ENCODE measurements at places on chromosomes 4 and X. TPM values are rescaled to one million over a fixed set of nuclear protein-coding genes. Genes with fewer than 3 reads are reported as not detected.

GRCh38 chr4:153784166-153784699 is 4.7 kb downstream of the SFRP2 start:
- no peak overlapping the region for H3K27ac ChIP-seq
- peaks cover 14% of the 10 kb centered on the region for H3K4me1 ChIP-seq
- no peak overlapping the region for H3K4me3 ChIP-seq
- H3K36me3 ChIP-seq: no peaks in the 10 kb centered on the region
- H3K27me3 ChIP-seq: peaks cover 46% of the 10 kb centered on the region
- DNase-seq: no peak

DNA sequence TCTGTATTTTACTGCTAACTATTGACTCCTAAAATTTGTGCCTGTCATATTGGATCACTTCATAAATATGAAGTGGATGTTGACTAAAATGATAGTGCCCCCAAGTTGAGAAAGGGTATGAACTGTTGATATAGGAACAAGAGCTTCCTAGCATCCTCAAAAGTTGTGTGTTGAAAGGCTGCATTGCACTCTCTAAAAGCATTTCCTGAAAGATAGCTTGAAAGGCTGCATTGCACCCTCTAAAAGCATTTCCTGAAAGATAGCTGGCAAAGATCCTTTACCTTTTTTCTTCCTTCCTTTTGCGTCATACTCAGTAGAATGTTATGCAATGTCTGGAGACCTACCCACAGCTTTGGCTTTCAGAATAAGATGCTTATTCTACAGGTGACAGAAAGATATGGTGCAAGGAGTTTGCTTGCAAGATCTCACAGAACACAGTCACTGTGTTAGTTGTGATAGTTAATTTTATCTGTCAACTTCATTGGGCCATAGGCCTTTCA is 274.6 kb upstream of the GALNTL6 start:
- no peaks in the 10 kb centered on the region for H3K4me1 ChIP-seq
- no peak overlapping the region for H3K27ac ChIP-seq
- no peaks in the 10 kb centered on the region for H3K27me3 ChIP-seq
- H3K36me3 ChIP-seq: no peaks in the 10 kb centered on the region

DNA sequence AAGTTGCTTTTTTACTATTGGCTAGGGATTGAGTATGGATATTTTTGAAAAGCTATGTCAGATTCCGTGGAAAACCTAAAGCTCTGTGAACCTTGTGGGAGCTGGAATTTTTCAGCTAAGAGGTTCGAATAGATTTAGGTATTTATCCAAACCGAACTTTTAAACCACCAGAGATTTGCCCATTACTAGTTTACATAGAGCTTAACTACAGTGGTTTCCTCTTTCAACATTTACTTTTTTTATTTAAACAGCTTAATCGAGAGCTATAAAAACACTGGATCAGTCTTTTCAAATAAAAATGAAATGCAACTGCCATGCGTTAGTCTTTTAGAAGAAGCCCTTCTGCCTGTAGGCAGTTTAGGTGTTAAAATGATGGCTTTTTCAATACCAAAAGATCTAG is 377.0 kb downstream of the RPA4 start:
- no peak for DNase-seq
- H3K27ac ChIP-seq: no peak overlapping the region
- H3K27me3 ChIP-seq: no peaks in the 10 kb centered on the region
- peaks cover 17% of the 10 kb centered on the region for H3K4me1 ChIP-seq
- H3K4me3 ChIP-seq: no peak overlapping the region

The CYLC1 gene
- total RNA-seq: not detected

GRCh38 chr4:186500721-186501304 is 54.6 kb downstream of the MTNR1A start:
- H3K27ac ChIP-seq: no peak overlapping the region
- H3K4me1 ChIP-seq: no peaks in the 10 kb centered on the region
- H3K4me3 ChIP-seq: peak overlapping the region; percentile 29
- no peak for DNase-seq
- no peaks in the 10 kb centered on the region for H3K36me3 ChIP-seq

GRCh38 chr4:174538123-174538875 is 16.0 kb upstream of the HPGD start:
- H3K36me3 ChIP-seq: no peaks in the 10 kb centered on the region
- no peaks in the 10 kb centered on the region for H3K27me3 ChIP-seq
- H3K27ac ChIP-seq: no peak overlapping the region
- H3K4me1 ChIP-seq: no peaks in the 10 kb centered on the region
- DNase-seq: no peak
- H3K4me3 ChIP-seq: no peak overlapping the region

The CXorf66 gene
- not detected for total RNA-seq

The HTN1 gene
- total RNA-seq: not detected

The AWAT2 gene
- not detected for total RNA-seq

DNA sequence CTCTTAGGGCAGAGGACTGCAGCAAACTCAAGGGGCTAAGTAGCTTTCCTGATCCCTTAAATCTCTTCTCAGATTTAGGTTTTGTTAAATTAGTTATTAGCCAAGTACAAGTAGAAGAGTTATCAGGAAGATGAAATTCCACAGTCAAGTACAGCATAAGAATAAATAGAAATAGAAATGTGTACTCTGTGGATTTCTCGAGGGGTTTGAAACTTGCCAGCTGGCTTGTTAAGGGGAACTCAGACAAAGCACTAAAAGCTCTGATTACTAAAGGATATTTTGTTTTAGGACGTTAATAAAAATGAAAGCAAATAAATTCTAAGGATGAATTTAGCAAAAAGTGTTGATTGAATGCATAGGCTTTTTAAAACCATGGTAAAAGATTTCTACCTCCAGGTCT is 654.6 kb downstream of the RAPGEF2 start:
- H3K27ac ChIP-seq: no peak overlapping the region
- H3K36me3 ChIP-seq: no peaks in the 10 kb centered on the region
- H3K4me3 ChIP-seq: no peak overlapping the region
- no peaks in the 10 kb centered on the region for H3K27me3 ChIP-seq
- no peaks in the 10 kb centered on the region for H3K4me1 ChIP-seq
- DNase-seq: no peak

GRCh38 chr4:8079031-8079885 is 79.4 kb downstream of the ABLIM2 start:
- no peak overlapping the region for H3K27ac ChIP-seq
- no peak for DNase-seq
- H3K27me3 ChIP-seq: peaks cover 13% of the 10 kb centered on the region
- no peaks in the 10 kb centered on the region for H3K36me3 ChIP-seq

- H3K27ac ChIP-seq: peak within 1 kb of the TSS; percentile 45
- peaks cover 8% of the 10 kb centered on the region for H3K4me1 ChIP-seq
- no peaks in the 10 kb centered on the region for H3K27me3 ChIP-seq
- peak; percentile 76 for DNase-seq
- no peaks in the 10 kb centered on the region for H3K36me3 ChIP-seq
Observed at GRCh38 chr4:76251441-76252270, at the start of gene FAM47E. Gene FAM47E, plus strand, starts transcription at chr4:76251721. Its CDS starts 26 bp downstream, at chr4:76251747.

- H3K27ac ChIP-seq: no peak overlapping the region
- DNase-seq: no peak
- peaks cover 3% of the 10 kb centered on the region for H3K4me1 ChIP-seq
- H3K36me3 ChIP-seq: no peaks in the 10 kb centered on the region
- no peaks in the 10 kb centered on the region for H3K27me3 ChIP-seq
- no peak overlapping the region for H3K4me3 ChIP-seq
Observed at GRCh38 chr4:27357283-27357682, 496.6 kb downstream of the STIM2 start.

The UNC5C gene
- 43.8 TPM for total RNA-seq

GRCh38 chrX:75623535-75623934 is 100.7 kb upstream of the ZDHHC15 start:
- DNase-seq: no peak
- no peak overlapping the region for H3K4me3 ChIP-seq
- no peaks in the 10 kb centered on the region for H3K27me3 ChIP-seq
- no peaks in the 10 kb centered on the region for H3K4me1 ChIP-seq
- H3K27ac ChIP-seq: no peak overlapping the region

The RTL3 gene
- not detected for total RNA-seq

DNA sequence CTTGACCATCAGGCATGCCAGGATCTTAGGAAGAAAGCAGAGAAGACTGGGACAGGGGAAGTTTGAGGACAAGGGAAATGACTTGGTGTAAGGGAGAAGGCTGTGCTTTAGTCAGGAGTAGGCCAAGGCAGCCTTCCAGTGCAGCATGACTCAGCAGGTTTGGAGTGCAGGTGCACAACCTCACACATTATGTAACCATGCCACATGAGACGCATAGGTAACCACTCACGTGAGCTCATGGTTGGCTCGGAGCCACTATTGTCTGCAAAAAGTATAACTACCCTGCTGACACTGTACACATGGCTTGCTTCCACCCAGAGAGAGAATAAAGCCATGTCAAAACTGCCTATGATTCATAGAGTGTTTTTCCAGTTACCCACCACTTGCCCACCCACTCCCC is 715.9 kb downstream of the SMARCA1 start:
- peaks cover 12% of the 10 kb centered on the region for H3K36me3 ChIP-seq
- peaks cover 10% of the 10 kb centered on the region for H3K4me1 ChIP-seq
- H3K4me3 ChIP-seq: no peak overlapping the region
- no peaks in the 10 kb centered on the region for H3K27me3 ChIP-seq
- H3K27ac ChIP-seq: peak overlapping the region; percentile 74
- DNase-seq: no peak

- peaks cover 7% of the 10 kb centered on the region for H3K27me3 ChIP-seq
- peaks cover 6% of the 10 kb centered on the region for H3K4me1 ChIP-seq
- no peak overlapping the region for H3K4me3 ChIP-seq
- no peak for DNase-seq
Observed at GRCh38 chr4:3288571-3289094, 4.2 kb upstream of the RGS12 start.

DNA sequence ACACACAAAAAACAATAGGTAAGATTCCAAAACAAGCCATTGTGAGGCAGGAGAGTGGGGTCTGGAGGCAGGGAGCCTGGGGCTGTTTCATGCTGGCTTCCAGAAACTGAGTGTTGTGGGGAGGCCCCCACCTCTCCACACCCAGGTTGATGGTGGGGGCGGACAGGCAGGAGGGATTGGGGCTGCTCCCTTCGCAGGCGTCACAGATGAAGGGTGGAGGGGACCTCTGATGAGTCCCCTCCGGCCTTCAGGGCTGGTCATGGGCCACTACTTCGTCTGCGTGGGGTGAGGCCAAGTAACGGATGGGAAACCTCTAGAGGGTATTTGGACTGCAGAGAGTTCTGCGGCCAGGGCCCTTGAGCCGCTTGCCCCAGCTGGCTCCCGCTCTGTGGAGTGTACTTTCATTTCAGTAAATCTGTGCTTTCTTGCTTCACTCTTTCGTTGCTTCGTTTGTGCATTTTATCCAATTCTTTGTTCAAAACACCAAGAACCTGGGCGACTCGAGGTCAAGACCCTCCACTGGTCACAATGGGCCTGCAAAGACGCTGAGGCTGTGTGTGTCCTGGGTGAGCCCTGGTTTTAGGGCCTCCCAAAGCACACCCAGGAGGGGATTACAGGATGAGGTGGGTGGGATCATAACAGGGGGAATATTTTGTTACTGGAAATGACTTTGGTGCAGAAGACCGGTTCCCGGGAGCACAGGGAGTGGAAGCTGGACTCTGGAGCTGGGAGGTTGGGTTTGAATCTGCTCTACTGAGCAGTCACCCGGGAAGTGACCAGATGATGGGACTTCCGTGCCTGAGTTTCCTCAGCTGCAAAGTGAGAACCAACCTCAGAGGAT is 83.7 kb upstream of the ADRA2C start:
- peaks cover 32% of the 10 kb centered on the region for H3K27me3 ChIP-seq
- no peaks in the 10 kb centered on the region for H3K4me1 ChIP-seq
- H3K36me3 ChIP-seq: no peaks in the 10 kb centered on the region

GRCh38 chr4:14892563-14892962 is 109.7 kb upstream of the CPEB2 start:
- H3K27ac ChIP-seq: no peak overlapping the region
- DNase-seq: no peak
- H3K27me3 ChIP-seq: peaks cover 5% of the 10 kb centered on the region
- H3K4me3 ChIP-seq: no peak overlapping the region
- no peaks in the 10 kb centered on the region for H3K4me1 ChIP-seq

DNA sequence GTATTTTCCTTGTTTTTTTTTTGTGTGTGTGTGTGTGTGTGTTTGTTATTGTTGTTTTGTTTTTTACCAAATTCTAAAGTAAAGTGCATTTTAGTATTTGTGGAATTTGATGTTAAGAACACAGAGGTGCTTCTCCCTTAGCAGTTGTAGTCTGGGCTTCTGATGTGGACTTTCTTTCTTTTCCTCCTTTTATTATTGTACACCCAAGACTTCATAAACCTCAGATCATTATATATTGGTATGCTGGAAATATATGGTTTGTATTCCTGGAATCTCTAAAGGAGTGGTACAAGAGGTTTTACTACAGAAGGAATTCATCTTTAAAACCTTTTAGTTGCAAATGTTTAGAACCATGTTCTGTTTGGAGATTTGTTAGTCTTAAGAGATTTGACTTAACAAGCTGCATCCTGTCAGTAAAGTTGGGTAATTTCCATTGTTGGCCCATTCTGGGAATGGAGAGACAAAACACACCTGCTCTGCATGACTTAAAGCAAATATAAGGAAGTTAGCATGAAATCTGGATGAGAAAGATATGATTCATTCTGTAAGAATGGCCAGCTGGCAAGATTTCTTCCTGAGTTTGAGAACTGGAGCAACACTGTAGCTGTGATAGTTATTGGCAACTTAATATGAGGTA is 64.0 kb downstream of the SMAD1 start:
- DNase-seq: no peak
- no peaks in the 10 kb centered on the region for H3K27me3 ChIP-seq
- peaks cover 16% of the 10 kb centered on the region for H3K4me1 ChIP-seq
- peaks cover 18% of the 10 kb centered on the region for H3K36me3 ChIP-seq

The CPLX1 gene
- total RNA-seq: 1.4 TPM

The MEPE gene
- not detected for total RNA-seq

- H3K27me3 ChIP-seq: no peaks in the 10 kb centered on the region
- no peaks in the 10 kb centered on the region for H3K4me1 ChIP-seq
- no peak overlapping the region for H3K27ac ChIP-seq
- DNase-seq: no peak
- H3K4me3 ChIP-seq: no peak overlapping the region
Observed at GRCh38 chr4:160038615-160039014, 935.7 kb downstream of the RAPGEF2 start.

The TASL gene
- not detected for total RNA-seq

The AKAP14 gene
- not detected for total RNA-seq

- H3K4me3 ChIP-seq: no peak overlapping the region
- no peaks in the 10 kb centered on the region for H3K4me1 ChIP-seq
- no peaks in the 10 kb centered on the region for H3K36me3 ChIP-seq
- no peak for DNase-seq
- H3K27me3 ChIP-seq: no peaks in the 10 kb centered on the region
Observed at GRCh38 chrX:10401239-10401638, 219.1 kb downstream of the MID1 start.

GRCh38 chrX:34880656-34881055 is 61.9 kb upstream of the FAM47B start:
- H3K4me1 ChIP-seq: peaks cover 17% of the 10 kb centered on the region
- no peak overlapping the region for H3K4me3 ChIP-seq
- no peak for DNase-seq
- H3K27ac ChIP-seq: no peak overlapping the region
- H3K36me3 ChIP-seq: no peaks in the 10 kb centered on the region
- H3K27me3 ChIP-seq: no peaks in the 10 kb centered on the region

GRCh38 chr4:67988991-67989390 is 25.7 kb upstream of the TMPRSS11A start:
- H3K4me3 ChIP-seq: no peak overlapping the region
- H3K27ac ChIP-seq: no peak overlapping the region
- H3K4me1 ChIP-seq: peaks cover 10% of the 10 kb centered on the region
- no peaks in the 10 kb centered on the region for H3K27me3 ChIP-seq
- DNase-seq: no peak
- no peaks in the 10 kb centered on the region for H3K36me3 ChIP-seq

- H3K27me3 ChIP-seq: no peaks in the 10 kb centered on the region
- no peaks in the 10 kb centered on the region for H3K4me1 ChIP-seq
- DNase-seq: no peak
- no peak overlapping the region for H3K27ac ChIP-seq
Observed at GRCh38 chr4:2994917-2995316, 31.5 kb downstream of the GRK4 start.
